Activated T-helper 1 cell treated with anti-CD3 and anti-CD28 coated beads, Interleukin-2, amount 50 U/mL, for 16 hours (primary cell): ENCODE measurements at places on chromosomes 7 and 10.

DNA sequence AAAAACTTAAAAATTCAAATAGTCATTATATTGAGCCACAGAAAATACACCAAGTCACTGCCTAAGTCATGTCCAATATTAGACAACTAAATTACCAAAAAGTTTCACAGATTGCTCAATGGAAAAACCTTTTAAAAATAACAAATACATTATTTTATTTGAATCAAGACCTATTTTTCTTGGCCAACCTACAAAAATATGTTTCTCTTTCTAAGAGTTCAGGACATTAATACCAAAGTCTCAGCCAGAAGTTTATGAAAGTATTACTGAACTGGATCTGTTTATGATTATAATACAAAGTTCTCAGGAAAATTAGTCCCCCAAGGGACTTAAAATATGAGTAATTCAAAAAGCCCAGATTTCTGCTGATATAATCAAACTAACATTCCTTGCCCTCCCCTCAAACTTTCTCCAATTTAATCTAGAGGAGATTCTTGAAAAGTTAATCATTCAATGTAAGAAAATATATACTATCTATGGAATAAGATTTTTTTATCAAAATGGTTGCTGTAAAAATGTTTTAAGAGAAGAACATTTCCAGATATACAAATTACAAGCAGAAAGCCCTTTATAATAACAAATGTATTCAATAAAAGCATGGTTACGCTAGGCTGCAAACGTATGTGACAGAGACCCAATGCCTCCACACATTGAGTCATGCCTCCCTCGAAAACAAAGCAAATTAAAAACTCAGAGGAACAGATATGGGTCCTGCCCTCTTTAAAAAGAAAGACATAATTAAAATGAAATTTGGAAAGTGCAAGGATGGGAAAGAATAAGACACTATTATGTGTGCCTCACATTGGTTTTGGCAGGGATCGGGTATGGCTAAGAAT, 381.6 kb downstream of the PARD3 start:
- no peak for DNase-seq

GRCh38 chr7:129703751-129704150, 92.2 kb downstream of the NRF1 start:
- DNase-seq, result no peak

DNA sequence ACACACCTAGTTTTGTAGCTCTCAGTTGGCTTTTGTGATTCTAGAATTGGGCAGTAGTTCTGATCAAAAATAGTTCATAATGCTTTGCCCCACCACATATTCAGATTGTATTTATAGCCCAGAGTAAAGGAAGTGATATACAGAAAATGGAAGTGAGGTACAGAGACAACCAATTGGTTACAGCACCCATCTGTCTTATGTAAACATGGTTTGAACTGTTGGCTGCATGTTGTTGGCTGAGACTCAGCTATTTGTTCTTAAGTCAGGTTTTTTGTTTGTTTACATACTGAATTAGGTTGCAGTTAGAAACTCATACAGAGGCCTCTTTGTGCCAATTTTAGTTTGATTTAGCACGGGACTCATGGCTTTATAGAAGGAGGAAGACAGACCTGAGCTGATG, 158.9 kb upstream of the GPR26 start:
- no peak for DNase-seq

DNA sequence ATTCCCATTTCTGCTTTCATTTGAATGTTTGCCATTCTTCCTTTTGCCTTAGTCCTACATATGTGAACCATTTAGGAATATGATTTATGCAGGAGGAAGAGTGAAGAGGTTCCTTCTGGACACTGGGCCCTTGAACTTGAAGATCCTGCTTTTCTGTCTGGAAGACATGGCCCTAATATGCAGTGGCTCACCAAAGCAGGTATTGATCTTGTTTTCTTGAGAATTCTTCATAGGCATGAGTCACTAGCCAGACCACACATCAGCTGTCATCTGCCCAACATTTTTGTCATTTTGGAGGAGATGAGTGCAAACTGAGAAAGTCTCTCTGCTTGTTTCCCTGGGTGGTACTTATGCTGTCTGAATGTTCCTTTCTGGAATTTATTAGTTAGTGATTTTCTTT, 382.6 kb downstream of the LRMDA start:
- no peak for DNase-seq

DNA sequence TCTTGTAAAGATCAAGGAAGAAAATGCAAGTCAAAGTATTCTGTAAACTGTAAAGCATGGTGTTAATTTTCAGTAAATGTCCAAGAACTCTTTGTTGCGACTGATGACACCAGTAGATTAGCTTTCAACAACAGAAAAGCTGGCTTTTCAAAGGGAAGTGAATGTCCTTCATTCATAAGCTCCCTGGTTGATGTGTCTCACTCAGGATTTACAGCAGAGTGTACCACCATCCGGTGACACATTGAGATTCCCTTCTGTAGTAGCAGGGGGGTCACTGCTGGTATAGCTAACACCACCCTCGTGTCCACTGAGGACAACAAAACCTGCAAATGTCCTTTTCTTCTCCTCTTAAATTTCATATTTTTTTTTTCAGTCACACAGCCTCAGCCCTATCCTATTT, 253.4 kb downstream of the SORCS1 start:
- no peak for DNase-seq

- no peak for DNase-seq
Observed at GRCh38 chr10:12946372-12946771, 55.1 kb downstream of the CCDC3 start.

GRCh38 chr10:103545366-103545765, 51.9 kb downstream of the NEURL1 start:
- no peak for DNase-seq

GRCh38 chr10:22816298-22816653, 101.9 kb upstream of the PIP4K2A start:
- DNase-seq, result no peak

DNA sequence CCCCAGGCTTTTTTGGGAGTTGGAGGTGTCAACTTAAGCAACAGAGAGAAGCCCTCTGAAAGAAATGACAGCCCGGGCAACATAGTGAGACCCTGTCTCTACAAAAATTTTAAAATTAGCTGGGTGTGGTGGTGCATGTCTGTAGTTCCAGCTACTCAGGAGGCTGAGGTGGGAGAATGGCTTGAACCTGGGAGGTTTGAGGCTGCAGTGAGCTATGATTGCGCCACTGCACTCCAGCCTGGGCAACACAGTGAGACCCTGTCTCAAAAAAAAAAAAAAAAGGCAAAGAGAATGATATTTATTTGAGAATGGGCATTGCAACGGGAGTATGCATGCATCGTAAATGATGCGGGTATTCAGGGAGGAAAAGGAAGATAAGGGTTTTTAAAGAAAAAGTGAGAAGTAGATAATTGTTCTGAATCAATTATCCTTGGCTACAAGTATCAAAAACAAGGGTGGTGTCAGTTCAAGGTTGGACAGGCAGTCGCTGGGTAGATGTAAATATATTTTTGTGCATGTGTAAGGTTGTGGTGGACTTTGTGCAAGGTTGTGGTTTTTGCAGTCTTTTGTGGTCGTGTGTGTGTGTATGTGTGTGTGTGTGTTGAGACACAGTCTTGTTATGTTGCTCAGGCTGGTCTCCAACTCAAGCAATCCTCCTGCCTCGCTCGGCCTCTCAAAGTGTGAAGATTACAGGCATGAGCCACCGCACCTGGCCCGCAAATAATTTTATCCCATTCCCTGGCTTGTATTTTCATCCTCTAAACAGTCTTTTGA, 65.6 kb downstream of the COL26A1 start:
- no peak for DNase-seq

DNA sequence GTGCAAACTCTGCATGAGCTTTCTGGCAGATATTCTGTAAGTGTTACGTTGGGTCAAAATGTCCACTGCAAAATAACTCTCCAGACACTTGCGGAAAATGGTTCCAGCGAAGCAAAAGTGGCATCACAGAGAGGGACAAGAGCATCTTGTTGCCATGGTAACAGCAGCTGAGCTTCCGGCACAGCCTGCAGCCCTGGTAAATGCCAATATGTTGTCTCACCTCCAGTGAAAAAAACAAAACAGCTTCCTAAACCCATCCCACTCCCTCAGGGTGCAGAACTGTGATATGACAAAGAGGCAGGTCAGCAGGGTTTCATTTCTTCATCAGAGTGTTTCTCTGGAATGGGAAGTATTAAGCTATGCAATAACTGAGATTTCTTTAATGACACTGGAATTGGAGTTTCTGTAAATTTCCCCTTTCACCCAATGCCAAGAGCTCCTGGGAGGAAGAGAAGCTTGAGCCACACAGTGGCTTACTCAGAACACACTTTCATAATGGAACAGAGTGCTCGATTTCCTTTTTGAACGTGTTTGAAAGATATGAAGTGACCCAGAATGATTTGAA, 65.6 kb downstream of the FOXI2 start:
- no peak for DNase-seq

DNA sequence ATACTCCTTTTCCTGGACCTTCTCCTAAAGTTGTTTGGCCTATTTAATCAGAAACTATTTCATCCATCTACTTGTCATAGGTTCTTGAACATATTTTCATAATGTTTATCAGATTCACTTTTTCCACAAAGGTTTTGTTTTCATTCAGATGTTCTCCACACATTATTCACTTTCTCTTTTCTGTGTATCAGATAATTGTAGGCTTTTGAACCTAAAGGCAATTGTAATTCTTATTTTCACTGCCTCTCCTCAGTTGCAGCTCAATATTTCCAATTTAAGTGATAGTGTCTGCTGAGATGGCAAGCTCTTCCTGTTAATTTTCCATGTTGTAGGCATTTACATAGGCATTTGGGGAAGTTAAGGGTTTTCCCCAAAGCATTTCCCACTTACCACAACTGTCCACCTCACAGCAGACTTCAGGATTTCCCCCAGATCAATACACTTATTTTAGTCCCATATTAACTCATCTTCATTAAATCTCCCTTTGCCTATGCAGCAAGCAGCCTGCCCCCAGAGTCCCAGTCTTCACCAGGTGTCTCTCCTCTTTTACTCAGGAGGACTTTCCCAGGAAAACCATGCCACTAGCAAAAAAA, 12.3 kb upstream of the IKZF1 start:
- no peak for DNase-seq
